ENCODE measurements at places on chromosomes 3 and 15. TPM values are rescaled to one million over a fixed set of nuclear protein-coding genes. Genes with fewer than 3 reads are reported as not detected.

OR5K2 gene
- total RNA-seq: not detected

CYP1A1 gene
- total RNA-seq: not detected

DNA sequence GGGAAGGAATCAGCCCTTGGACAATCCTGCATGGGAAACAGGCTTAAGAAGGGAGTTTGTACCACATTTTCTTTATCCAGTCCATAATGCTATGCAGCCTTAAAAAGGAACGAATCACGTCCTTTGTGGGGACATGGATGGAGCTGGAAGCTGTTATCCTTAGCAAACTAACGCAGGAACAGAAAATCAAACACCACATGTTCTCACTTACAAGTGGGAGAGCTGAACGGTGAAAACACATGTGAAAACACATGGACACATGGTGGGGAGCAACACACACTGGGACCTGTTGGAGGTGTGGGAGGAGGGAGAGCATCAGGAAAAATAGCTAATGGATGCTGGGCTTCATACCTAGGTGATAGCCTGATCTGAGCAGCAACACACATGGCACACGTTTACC is 70.3 kb downstream of the OXNAD1 start:
- no peak for DNase-seq

DNA sequence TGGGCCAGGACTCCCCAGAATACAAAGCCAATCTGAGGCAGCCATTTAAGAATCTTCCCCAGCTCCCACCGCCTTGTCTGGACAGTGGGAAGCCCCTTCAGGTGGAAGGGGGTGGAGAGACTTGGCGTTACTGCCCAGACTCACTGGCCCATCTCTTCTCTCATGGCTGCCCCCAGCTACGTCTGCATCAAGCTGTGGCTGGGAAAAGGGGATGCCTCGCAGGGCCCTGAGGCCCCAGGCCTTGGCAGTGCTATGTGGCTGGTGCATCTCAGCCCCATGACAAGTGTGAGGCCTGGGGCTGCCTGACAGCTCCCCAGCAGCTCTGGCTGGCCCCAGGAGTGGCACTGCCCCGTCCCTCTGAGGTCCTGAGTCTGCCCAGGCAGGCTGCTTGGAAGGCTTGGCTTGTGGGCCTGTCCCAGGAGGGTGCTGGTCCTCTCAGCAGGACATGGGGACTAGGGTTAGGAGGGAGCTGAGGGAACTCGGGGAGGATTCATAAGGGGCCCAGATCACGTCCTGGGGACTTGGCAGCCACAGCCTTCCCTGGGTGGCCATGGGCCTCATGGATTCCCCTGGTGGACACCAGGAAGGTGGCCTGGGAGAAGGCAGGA is 20.2 kb upstream of the SLC41A3 start:
- no peak for DNase-seq

GRCh38 chr3:70608434-70608833 is 296.0 kb upstream of the MDFIC2 start:
- no peak for DNase-seq
